Activated CD4-positive, alpha-beta T cell treated with anti-CD3 and anti-CD28 coated beads for 24 hours (primary cell): ENCODE measurements at places on chromosomes 13 and 19.

DNA sequence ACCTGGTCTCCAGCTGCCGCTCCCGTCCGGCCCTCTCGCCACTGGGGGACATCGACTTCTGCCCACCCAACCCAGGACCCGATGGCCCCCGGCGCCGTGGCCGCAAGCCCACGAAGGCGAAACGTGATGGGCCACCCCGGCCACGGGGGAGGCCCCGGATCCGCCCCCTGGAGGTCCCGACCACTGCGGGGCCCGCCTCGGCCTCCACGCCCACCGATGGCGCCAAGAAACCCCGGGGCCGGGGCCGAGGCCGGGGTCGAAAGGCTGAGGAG, 6.7 kb downstream of the PRR12 start:
- DNase-seq = no peak

DNA sequence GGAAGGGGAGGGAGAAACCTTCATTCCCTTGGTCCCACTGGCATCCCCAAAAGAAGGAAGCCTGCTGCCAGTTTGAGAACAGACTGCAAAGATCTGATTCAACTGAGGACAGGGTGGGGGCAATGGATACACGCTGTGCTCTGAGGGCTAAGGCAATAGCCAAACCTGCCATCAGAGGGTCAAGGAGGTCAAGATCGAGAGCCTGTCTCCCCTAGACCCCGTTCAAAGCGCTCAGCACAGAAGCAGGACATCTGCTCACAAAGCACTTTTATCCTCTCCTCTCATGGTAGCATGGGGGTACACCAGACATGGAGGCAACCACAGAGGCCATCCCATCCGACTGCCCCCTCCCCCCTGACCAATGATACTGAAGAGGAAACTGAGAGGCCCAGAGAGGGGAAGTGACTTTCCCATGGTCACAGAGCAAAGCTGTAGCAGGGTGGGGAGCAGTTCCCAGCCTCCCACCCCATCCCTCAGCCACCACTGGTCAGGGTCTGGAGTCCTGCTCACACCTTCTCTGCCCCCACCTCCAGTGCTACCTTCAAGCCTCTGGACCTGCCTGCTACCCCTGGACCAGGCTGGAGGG, 11.1 kb downstream of the POU2F2 start:
- DNase-seq = no peak

GRCh38 chr13:51154029-51154555, 43.0 kb upstream of the C13orf42 start:
- DNase-seq = no peak

DNA sequence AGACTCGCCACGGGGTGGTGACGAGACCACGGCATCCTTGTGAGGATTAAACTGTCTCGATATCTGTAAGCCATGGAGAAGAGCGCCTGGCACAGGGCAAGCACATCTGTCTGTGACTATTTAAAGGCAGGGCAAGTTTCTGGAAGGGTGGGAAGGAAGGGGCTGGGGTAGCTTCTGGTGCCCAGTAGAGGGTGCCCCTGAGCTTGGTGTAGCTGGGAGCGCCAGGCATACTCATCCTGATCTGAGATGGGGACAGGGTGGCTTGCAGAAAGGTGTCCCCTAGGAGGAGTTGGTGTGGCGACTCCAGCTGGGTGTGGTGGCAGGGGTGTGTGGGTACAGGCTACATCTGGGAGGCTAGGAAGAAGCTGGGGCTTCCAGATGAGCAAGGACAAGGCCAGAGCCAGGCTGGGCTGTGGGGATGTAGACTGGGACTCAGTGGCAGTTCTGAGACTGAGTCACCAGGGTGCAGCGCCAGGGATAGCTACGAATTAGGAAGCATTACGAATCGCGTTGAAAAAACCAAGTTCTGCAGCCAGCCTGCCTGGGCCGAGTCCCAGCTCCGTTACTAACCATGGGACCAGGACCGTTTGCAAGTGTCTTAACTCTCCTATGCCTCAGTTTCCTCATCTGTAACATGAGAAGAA, 23.1 kb upstream of the ASPDH start:
- no peak for DNase-seq

GRCh38 chr19:39398297-39398864, 7.2 kb downstream of the MED29 start:
- DNase-seq = no peak

- no peak for DNase-seq
These were observed 480 bp downstream of the GPR108 start for GRCh38 chr19:6736917-6737283.

GRCh38 chr19:33192010-33192409, 2.1 kb upstream of the LRP3 start:
- no peak for DNase-seq

DNA sequence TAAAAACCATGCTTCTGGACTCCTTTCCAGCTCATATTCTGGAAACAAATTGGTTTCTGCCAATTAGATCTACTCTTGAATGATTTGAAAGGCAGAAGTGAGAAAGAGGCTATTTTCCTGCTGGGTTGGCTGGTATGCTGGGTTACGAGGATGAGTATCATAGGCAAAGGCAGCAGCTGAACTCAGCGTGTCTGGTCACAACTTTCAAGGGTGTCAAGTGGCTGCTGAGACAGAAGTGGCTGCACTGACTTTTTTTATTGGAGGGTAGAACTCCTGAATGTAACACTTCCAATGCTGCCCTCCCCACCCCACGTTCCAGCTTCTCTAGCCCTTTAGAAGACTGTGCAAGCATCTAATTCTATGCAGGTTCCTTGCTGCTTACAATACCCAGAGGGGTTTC, 8.3 kb upstream of the DZIP1 start:
- DNase-seq = no peak
